HuH-7.5 (cell line): ENCODE measurements at places on chromosomes 11 and 22.

DNA sequence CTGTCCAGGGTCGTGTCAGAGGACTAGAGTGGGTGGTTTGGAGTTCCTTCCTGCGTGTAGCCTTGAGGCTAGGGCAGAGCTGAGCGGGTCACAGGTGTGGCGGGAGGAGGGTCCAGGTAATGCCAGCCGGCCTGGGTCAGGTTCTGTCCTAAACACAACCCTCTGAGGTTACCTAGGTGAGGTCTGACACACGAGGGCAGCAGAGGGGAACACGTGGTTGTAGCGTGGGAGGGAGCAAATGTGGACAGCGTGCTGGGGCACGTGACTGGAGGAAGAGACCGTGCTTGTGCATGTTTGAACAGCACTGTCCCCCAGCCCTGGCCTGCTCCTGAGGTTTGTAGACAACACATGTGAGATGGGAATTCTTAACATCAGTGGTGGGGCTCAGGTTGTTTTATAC lies 13.1 kb downstream of the MOV10L1 start:
- DNase-seq, result no peak

- DNase-seq, result no peak
Observed at GRCh38 chr11:76073724-76074123, 132.6 kb downstream of the WNT11 start.

GRCh38 chr22:27802346-27803073 lies 954 bp upstream of the MN1 start:
- DNase-seq, result no peak

DNA sequence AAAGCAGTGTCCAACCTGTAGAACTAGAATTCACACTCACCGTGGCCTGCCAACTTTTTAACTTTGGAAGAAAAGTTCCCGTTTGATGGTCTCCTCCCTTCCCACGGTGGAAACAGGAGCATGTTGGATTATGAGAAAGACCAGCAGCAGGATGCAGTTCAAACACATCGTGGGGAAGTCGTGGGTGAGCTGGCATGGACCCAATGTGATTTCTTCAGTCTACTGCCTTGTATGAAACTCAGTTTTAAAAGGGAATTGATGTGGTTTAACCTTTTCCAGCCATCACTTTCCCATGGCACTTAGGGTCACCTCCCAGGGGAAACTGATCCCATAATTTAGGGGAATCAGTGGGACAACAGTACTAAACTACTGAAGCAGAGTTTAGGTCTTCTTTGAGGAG lies 318.3 kb downstream of the CADM1 start:
- no peak for DNase-seq

DNA sequence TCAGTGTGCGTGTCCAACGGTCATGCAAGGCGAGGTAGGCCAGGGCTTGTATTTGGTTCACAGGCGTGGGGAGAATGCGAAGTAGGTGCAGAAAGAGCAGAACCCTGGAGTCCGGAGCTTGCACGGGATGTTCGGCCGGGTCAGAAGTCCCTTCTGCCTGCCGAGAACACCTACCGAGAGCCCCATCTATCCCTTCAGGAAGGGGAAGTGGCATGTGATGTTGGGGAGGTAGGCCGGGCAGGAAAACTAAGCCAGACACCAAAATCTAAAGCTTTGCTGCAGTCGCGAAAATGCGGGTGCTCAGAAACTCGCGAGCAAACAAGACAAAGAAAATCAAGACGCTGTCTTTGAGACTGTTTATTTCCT lies 435 bp upstream of the TAF6L start:
- DNase-seq, result no peak

- no peak for DNase-seq
Observed at GRCh38 chr11:41713030-41713429, 253.6 kb upstream of the LRRC4C start.

DNA sequence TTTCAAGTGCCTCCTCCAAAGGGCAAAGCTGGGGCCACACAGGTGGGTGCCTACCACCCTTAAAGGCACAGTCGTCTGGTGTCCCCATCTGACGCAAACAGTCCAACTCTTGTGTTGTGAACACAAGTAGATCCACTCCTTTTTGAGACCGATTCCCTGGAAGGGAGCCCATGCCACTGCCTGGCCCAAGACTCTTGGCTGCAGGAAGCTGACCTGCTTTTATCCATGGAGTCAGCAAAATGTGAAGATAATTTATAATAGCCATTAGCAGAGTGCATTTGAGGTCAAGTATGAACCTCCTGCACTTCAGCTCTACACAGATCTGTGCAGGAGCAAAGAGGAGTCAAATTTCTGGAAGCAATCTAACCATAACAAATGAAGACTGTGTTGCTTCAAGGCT lies 68.5 kb downstream of the ADM start:
- DNase-seq, result no peak

DNA sequence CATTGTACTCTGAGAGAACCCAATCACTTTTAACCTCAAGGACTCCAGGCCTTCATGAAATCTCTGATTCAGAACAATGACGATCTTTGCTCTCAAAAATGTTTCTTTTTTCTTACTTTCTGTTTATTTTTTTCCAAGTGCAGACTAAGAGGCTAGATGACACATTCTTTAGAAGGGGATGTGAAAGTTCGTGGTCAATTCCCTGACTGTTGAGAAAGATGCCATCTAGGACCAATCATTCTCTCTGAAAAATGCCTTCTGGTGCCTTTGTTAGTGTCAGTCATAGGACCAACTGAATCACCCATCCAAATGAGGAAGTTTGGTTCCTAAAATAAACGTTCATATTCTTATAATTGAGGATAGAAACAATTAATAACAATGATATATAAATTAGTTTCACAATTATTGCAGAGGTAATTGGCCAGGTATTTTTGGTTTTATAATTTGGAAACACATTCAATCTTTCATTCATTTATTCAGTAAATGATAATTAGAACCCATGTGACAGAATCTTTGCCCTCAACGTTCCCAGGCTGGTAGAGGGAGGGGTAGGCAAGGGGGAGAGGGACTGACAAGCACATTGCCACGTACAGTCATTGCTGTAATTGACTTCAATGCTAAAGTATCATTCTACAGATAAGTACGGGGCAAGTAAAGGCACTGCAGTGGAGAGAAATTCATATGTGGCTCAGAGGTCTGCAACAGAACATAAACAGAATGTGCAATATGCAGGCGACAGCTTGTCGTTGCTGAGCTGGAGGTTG lies 333.4 kb upstream of the MPPED2 start:
- no peak for DNase-seq
